ENCODE measurements at places on chromosomes 4 and X.

DNA sequence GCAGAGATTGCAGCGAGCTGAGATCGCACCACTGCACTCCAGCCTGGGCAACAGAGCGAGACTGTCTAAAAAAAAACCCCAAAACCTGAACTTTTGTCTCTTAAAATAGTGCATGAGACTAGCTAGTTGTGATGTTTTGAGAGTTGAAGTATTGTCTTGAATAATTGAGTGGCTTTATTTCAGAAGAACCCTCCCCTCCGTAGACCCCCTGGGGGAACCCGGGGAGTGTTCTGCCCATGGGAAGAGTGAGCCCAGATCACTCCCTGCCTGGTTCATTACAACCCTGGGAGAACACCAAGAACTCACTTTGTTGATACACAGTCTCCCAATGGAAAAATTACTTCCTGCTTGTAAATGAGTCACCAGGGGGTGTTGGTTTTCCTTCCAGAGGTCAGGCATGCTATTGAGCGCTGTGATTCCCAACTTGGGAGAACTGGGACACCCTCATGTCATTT is 65.3 kb upstream of the SHISA3 start:
- DNase-seq: no peak

- DNase-seq: no peak
Measured at GRCh38 chr4:93779228-93779627, 49.3 kb upstream of the ATOH1 start.

DNA sequence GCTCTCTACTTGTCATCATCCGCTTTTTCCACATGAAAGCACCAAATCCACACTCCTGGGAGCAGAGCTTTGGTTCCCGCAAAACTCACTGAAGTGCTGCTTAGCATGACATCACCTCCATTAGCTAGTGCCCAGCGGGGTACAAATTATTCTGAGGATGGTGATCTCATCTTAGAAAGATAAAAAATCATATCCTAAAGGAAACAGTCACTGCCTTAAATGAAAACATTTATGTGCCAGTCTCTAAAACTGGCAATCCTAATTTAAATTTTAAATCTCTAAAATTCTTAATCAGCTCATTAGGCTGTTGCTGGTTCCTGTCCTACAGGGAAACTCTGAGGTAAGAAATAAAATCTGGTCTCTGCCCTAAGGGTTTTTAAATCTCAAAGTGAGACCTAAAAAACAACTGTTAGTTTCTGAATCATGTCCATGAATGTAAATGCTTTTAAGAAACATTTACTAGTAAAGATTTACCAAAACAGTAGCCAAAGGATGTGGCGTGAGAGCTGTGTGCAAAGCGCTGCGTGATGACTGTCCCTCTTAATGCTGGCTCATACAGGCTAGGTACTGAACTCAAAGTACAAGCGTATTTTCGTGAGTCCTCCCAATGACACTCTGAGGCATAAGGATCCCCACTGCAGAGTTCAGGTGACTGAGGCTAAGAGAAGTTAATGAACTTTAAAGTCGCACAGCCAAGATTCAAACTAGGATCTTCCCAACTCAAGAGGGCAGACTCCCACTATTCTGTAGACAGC is 4.5 kb downstream of the CASP3 start:
- no peak for DNase-seq

GRCh38 chr4:153560908-153561307 is 94.7 kb downstream of the TMEM131L start:
- DNase-seq: no peak

GRCh38 chr4:122614621-122615020 is 6.2 kb downstream of the IL21 start:
- no peak for DNase-seq

DNA sequence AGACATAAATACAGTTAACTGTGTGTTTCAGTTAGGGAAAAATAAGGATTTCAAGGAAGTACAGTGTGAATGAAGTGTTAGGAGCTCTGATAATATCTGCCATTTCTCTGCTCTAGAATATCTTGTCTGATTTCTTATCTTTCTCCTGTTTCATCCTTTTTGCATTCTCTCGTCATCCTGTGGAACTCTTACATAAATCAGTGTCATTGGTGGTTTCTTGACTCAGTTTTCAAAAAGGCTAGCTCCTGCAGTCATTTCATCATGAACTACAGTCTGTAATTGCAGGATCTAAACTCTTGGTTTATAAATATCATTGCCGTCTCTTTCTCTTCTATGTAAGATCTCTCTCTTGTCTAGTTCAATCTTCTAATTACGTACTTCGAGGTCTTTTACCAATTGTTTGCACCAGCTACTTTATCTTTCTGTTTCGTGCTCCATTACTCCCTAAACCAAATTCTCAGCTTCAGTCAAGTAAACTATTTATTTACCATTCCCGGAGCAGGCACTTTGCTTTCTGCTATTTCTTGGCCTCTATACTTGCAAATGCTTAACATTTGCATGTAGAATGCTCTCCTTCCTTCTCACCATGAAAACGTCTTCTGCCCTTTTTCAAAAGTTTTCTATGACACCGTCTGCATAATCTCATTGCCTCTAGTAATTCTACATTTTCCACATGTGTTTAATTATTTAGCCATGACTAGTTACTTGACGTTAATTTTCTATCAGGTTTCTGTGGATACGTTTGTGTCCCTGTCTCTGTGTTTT is 294.0 kb downstream of the TENM3 start:
- DNase-seq: no peak

DNA sequence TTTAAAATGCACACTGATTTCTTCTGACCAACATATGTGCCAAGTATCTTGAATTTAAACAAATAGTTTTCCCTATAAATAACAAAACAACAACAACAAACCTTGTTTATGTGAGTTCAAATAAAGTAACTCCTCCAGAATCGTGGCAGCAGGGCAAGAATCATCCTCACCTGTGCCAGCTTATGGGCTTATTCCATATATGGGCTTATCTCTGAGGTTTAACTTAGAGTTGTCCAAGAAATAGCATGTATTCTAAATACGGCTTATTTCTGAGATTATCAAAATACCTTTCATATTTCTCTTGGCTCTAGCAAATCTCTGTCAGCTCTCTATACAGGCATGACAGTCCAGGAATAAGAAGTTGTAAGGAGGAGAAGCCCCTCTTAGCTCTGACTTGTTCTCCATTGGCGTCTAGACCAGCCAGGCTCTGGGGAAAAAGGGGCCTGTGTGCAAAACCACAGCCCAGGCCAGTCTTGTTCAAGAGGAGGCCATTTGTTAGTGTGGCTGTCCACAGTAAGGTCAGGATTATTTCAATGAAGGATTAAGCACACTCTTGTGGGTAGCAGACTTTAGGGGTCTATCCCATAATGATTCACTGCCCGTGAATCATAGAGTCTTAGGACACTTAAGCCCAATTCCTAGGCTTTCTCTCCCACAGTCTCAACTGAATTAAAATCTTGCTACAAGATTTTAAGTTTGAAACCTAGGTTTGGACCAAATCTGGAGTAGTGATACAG is 63.2 kb downstream of the FRAS1 start:
- no peak for DNase-seq

GRCh38 chr4:180152831-180153230 is 2090.4 kb upstream of the TENM3 start:
- no peak for DNase-seq

DNA sequence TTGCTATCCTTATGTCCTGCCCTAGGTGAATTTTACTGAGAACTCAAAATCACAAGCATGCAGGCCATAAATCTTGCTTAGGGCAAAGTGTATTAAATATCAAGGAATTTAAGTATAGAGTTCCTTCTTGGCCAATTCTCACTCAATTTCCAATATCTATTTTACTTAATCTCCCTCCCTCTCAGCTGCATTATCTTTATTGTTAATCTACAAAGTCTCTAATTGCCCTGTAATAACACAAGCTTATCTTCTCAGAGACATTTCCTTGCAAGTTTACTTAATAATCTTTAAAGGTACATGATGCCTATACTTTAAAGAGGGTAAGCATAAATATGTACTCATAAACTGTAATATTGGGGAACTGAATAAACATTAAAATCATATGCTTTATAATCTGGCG is 26.9 kb upstream of the MAOB start:
- DNase-seq: no peak

- DNase-seq: no peak
Measured at GRCh38 chr4:2295500-2295899, 33.6 kb upstream of the MXD4 start.

GRCh38 chr4:183765251-183765911 is 106.3 kb downstream of the TRAPPC11 start:
- DNase-seq: no peak

DNA sequence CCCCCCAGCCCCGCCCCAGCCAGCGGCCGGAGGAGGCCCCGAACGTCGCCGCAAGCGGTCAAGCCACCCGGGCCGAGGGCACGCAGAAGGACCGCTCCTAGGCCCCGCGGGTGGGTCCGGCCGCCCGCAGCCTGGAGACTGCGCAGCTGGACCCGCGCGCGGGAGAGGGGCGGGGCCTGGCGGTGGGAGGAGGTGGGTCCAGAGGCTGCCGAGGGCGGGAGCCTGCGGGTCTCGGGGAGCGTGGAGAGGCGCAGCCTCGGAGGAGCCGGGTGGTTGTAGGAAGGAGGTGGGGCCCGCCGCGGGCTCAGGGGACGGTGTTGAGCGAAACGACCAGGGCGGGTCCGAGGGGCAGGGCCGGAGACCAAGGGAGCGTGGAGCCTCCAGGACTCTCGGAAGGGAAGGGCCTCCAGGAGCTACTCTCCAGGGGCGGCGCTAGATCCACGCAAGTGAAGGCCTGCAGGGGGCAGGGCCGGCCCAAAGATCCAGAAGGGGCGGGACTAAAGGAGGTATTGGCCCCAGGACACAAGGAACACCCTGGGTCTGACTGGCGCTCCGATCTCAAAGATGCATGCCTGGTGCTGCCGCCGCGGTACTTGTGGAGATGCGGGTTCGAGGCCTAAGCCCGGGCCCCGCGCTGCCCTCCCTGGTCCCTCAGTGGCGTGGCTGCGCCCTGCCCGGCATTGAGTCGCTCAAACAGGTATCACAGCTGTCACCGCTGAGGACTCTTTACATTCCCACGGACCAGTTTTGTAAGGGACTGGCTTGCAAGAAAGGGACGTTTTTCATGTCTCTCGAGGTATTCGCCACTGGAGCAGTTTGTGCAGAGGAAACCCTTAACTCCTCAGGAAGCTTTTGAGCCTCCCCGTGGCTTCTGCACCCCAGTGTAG is 5.9 kb downstream of the TIMM17B start:
- DNase-seq: peak; percentile 56

- no peak for DNase-seq
Measured at GRCh38 chr4:113248320-113248719, 198.9 kb downstream of the ANK2 start.

Data from stimulated activated CD4-positive, alpha-beta T cell treated with anti-CD3 and anti-CD28 coated beads, Interleukin-2, amount 100 ng/mL, for 4 hours (primary cell).